ENCODE measurements at places on chromosomes 16 and 17.

DNA sequence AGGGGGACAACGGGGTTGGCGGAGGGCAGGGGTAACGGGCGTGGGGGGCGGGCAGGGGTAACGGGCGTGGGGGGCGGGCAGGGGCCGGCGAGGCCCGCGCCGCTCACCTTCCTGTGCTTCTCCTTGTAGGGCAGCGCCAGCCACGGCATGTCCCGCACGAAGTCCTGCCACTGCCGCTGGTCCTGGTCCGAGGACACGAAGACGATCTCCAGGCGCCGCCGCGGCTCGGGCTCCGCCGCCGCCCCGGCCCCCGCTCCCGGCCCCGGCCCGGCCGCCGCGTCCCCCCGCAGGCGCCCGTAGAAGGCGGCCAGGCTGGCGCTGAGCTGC lies 401 bp downstream of the NXN start:
- no peak for DNase-seq

DNA sequence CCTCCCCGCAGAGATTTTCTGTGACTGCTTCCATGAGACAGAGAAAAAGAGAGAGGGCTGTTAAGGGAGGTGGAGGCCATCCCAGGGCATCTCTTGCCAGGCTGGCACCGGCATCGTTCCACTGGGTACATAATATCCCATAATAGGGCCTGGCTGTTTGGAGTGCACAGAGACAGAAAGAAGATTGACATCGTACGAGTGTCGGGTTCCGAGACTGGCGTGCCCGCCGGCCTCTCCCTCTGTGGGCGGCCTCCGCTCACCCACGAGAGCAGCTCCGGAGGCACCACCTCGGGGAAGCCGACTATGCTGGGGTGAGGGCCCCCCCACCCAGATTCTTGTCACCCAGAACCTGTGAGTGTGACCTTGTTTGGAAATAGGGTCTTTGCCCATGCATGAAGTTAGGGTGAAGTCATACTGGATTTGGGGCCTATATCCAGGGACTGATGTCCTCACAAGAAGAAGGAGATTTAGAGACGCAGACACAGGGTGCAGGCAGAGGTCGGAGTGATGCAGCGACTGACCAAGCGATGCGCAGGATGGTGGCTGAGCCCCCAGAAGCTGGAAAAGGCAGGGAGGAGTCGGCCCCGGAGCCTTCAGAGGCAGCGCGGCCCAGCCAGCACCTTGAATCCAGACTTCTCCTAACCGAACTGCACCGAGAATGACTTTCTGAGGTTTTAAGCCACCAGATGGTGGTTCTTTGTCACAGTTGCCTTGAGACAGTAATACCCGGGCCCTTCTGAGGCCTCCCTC lies 101.8 kb upstream of the CIBAR2 start:
- no peak for DNase-seq

DNA sequence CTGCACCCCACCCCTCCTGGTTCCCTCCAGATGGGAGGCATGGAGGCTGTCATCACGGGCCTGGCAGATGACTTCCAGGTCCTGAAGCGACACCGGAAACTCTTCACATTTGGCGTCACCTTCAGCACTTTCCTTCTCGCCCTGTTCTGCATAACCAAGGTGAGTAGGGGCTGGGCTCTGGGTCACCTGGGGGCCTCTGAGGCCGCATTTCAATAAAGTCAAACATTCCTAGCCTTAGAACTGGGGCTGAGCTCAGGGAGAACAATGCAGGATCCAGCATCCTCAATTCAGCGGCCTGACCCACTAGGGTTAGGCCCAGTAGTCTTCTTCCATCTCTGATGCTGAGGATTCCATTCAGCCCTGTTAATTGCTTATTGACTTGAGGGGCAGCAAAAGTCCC lies 42.1 kb downstream of the SLC6A2 start:
- no peak for DNase-seq

GRCh38 chr17:5544115-5544514 lies 40.2 kb downstream of the NLRP1 start:
- no peak for DNase-seq

DNA sequence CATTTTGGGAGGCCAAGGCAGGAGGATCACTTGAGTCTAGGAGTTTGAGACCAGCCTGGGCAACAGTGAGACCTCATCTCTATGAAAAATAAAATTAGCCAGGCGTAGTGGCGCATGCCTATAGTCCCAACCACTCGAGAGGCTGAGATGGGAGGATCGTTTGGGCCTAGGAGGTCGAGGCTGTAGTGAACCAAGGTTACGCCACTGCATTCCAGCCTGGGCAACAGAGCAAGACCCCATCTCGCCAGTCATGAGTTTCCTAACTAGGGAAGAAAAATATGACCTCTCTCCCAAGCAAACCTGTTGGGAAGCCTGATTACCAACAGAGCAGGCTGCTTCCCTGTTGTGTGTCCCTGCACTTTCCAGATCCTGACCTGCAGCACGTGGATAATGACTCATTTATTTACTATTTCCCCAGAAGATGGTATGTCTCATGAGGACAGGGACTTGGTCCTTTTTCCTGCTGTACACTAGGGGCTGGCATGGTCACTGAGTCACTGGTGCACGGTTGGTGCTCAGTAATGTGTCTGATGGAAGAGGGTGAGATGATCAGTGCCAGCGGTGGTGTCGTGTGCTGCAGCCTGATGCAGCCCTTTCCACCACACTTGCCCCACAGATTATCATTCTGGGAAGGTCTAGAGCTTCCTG lies 30.8 kb downstream of the NMT1 start:
- DNase-seq = no peak

DNA sequence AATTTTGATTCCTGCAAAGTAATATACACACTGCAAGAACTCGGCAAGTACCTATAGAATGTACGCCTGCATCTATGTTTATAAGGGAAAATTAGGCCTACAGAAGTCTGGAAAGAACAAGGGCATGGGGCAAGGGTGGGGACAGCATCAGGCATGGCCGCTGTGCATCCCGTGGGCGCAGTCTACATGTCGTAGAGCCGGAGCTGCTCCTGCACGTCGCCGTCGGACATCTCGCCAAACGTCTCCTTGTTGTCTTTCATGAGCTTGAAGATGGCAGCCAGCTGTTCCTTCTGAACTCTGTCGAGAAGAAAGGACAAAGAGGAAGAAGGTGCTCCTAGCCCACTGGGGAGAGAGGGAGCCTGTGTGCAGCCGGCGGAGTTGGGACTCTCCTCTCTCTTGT lies 33.4 kb downstream of the MXRA7 start:
- DNase-seq = no peak

GRCh38 chr16:13959626-13960025 lies 39.7 kb downstream of the ERCC4 start:
- no peak for DNase-seq

- no peak for DNase-seq
Observed at GRCh38 chr17:61323909-61324868, 75.5 kb upstream of the TBX2 start.

DNA sequence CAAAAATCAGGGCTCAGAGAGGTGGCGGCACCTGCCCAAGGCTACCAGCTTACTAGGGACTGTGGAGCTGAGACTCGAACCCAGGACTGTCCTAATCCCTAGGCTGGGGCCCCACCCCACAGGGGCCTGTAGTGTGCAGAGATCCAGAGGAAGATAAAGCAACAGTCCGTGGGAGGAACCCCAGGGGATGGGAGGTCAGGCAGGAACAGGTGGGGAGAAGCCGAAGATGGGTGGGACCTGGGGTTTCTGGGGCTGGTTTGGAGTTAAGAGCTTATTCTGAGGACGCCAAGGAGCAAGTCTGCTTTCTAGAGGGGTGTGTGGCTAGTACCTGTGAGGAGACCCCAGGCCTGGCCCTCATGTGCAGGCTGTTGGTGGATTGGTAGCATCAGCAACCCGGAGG lies 14.9 kb downstream of the C16orf74 start:
- DNase-seq = no peak

DNA sequence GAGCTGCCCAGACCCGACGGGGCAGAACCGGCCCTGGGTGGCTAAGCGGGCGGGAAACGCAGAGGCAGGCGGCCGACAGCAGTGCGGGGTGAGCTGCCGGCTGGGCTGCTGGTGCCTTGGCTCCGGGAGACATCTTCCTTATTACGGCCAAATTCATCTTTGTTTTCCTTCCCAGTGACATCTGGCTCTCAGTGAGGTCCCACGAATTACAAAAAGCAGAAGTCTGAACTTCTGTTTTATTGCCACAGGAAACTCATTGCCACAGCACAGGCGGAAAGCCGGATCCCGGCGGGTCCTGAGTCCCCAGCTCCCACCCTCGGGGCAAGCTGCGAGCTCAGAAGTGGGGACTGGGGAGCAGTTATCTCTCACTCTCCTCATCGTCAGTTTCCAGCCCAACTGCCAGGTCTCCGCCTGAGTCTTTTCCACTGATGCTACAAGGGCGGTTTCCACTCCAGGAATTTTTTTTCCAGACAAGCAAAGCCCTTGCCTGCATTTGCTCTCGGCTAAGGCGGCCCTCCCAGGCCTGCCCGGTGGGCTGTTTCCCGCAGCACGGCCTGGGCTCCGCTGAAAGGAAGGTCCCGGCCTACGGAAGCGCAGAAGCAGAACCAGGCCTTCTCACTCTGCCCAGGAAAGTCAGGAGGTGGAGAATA lies 40.3 kb downstream of the CBFA2T3 start:
- DNase-seq = no peak

DNA sequence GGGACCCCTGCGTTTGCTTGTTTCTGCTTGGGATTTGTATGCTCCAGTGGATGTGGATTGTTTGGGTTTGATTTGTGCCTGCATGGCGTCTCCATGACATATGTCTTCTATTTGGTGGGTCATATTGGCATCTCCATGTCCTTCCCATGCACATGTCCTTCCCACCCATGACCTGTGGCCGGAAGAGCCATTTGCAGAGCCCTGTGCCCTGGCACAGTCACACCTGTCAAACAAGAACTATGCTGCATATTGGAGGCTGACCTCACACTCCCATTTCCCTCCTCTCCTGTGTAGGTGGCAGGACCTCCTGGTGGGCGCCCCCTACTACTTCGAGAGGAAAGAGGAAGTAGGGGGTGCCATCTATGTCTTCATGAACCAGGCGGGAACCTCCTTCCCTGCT lies 15.8 kb downstream of the ITGA3 start:
- no peak for DNase-seq

GRCh38 chr16:7921345-7921744 lies 588.7 kb downstream of the RBFOX1 start:
- DNase-seq = no peak

GRCh38 chr17:76498876-76499251 lies 2.4 kb downstream of the RHBDF2 start:
- DNase-seq = no peak

DNA sequence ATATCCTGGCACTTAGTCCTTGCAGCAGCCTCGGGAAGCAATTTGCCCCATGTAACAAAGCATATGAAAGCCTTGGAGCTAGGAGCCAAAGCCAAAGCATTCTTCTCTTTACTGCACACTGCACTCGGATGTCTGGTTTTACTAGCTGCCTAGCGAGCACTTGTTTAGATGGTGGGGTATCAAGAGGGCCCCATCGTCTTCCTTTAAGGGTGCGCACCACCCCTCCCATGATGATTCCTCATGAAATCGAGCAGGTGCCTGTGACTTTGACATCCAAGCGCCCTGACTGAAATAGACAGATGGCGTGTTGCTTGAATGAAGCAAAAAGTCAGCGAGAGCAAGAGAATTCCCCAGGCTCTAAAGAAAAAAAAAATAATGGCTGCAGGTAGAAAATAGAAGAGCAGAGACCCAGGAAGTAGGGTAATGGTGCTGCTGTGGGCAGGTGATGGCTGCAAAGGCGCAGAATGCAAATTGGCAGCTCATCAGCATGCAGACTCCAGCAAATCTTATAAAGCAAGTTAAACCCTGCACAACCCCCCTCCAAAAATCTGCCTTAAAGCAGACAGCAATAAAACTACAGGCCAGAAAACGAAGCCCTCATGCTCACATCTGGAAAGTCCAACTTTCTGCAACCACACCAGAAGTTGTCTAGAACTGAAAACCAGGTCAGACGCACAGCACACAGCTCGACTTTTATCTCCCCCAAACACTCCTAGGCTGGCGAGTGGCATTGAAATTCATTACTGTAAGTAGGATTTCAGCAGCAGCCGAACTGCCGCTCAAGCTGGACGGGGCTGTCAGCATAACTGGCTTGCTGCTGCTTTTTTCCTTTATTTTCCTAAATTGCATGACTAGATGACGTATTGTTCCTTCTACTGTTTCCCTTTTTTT lies 384.3 kb downstream of the RBFOX1 start:
- DNase-seq = no peak

GRCh38 chr17:64651889-64652288 lies 10.2 kb downstream of the SMURF2 start:
- no peak for DNase-seq

GRCh38 chr16:30896889-30897733 lies 697 bp downstream of the CTF1 start:
- DNase-seq = peak; percentile 90

- DNase-seq = no peak
Observed at GRCh38 chr16:82587289-82587688, 39.5 kb upstream of the CDH13 start.

- DNase-seq = peak; percentile 7
Observed at GRCh38 chr17:35313875-35314409, 59.5 kb downstream of the SLFN11 start.

- DNase-seq = no peak
Observed at GRCh38 chr17:80738987-80739730, 194.5 kb downstream of the RPTOR start.

GRCh38 chr16:77539421-77540034 lies 104.7 kb upstream of the ADAMTS18 start:
- no peak for DNase-seq

DNA sequence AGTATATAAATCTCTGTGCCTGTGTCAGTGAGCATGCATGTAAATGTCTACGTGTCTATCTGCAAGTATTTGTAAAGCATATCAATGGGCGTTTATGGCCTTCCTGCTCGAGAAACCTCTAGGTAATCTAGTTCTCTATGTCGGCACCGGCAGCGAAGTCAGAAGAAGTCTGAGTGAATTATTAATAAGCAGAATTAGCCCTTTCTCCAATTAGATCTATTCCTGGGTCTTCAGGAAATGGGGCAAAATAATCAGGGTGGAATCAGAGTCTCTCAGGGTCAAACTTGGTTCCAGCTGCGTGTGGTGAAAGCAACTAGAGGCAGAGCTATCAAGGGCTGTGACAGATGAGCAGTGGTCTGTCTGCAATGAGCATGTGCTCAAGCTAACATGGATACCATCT lies at the start of gene C17orf78:
C17orf78 (plus strand) TSS at position 280 of the 400 bp plus-strand sequence; CDS start at position 388, 108 bp downstream.
- no peak for DNase-seq

DNA sequence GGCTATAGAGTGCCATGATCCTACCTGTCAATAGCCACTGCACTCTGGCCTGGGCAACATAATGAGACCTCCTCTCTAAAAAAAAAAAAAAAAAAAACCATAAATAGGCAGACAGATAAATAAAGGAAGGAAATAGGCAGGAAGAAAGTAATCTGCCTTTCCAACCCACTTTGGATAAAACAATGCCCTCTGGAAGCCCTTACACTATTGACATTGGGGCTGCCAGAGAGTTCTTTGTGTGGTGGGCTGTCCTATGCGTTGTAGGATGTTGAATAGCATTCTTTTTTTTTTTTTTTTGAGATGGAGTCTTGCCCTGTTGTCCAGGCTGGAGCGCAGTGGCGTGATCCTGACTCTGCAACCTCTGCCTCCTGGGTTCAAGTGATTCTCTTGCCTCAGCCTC lies 7.2 kb upstream of the RFWD3 start:
- DNase-seq = no peak

- DNase-seq = no peak
Observed at GRCh38 chr16:89696670-89697128, 4.8 kb downstream of the SPATA2L start.

- no peak for DNase-seq
Observed at GRCh38 chr17:13346081-13346533, 255.6 kb downstream of the HS3ST3A1 start.

Data from thyroid gland (tissue), 4 donors.